ENCODE measurements at places on chromosomes 6 and 20. TPM values are rescaled to one million over a fixed set of nuclear protein-coding genes. Genes with fewer than 3 reads are reported as not detected.

Gene TCP11
- 0.24 TPM for total RNA-seq

DNA sequence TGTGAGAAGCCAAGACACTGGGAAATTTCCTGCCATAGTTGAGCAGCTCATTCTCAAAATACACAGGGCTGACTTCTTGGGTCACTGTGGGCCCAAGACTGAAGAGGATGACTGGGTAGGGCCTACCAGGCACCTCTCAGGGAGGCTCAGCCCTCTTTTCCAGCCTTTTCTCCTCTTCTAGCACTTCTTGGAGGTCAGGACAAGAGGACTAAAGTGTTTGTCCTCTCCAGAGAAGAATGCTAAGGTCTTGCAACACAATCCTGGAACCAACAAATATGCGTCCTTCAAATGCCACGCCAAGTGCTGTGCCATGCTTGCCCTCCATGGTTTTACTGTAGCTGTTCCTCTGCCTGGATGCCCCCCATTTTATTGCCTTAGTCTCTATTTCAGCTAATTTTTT is 3.3 kb upstream of the LRRN4 start:
- H3K4me1 ChIP-seq, result peaks cover 65% of the 10 kb centered on the region
- H3K27ac ChIP-seq, result peak overlapping the region; percentile 96
- peaks cover 5% of the 10 kb centered on the region for H3K27me3 ChIP-seq

DNA sequence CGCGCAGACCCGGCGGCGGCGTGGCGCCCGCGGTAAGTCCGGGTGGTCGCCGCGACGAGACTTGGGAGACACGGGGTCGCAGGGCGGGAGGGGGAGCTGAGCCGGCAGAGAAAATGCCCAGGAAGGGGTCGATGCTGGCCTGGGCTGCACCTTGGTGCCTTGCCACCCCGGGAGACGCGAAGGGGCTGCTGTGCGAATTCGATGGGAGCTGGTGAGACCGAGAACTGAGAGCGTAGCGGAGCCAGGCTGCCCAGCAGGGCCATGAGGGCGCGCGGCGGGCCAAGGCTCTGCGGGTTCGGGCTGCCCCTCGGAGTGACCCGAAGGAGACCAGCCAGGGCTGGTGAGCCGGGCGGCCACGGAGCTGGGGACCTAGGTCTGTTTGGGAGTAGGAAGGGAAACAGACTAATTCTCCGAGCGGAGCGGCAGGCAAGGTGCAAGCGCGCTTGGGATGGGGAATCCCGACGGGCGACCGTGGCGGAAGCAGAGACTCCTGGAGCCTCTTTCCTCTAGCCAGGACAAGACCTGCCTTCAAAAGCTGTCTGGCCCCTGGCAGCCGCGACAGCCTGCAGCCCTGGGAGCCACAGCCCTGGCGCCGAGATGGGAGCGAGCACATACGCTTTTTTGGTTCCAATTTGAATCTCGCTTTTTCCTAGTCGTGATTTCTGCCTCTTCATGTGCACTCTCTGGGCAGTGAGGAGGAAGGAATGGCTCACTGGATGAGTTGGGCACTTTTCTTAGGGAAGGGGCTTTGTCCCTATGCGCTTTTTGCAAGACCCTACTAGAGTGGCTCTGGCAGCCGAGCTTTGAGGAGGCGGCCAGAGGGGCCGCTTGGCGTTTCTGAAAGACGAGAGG is 691 bp downstream of the SYNDIG1 start:
- no peak for DNase-seq
- H3K27me3 ChIP-seq, result peaks cover 89% of the 10 kb centered on the region
- H3K4me3 ChIP-seq, result peak overlapping the region; percentile 68
- H3K27ac ChIP-seq, result no peak overlapping the region

GRCh38 chr6:100761841-100762240 is 119.3 kb downstream of the ASCC3 start:
- H3K27ac ChIP-seq, result no peak overlapping the region
- H3K36me3 ChIP-seq, result peaks cover 72% of the 10 kb centered on the region
- H3K4me3 ChIP-seq, result no peak overlapping the region
- no peaks in the 10 kb centered on the region for H3K4me1 ChIP-seq
- DNase-seq, result no peak
- H3K27me3 ChIP-seq, result no peaks in the 10 kb centered on the region

DNA sequence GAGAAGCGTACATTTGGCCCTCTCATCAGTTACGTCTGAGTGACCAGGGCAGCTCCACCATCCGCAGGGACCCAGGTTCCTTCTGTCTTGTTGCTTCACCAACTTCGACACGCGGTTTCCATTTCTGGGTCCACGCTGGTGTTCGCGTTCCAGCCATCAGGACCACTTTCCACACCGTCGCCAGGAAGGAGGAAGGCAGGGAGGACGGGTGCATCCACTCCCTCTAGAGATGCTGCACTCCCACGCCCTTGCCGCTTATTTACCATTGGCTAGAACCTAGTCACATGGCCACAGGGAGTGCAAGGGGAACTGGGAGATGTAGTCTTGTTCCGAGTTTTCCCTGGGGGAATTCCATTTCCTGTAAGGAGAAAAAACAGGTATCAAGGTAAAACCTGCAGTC is 33.2 kb upstream of the SNX9 start:
- H3K4me3 ChIP-seq, result no peak overlapping the region
- no peaks in the 10 kb centered on the region for H3K36me3 ChIP-seq
- DNase-seq, result no peak
- H3K4me1 ChIP-seq, result no peaks in the 10 kb centered on the region
- no peaks in the 10 kb centered on the region for H3K27me3 ChIP-seq

GRCh38 chr6:163468738-163469137 is 54.2 kb downstream of the QKI start:
- no peaks in the 10 kb centered on the region for H3K27me3 ChIP-seq
- no peaks in the 10 kb centered on the region for H3K4me1 ChIP-seq
- no peak for DNase-seq
- H3K36me3 ChIP-seq, result peaks cover 65% of the 10 kb centered on the region
- no peak overlapping the region for H3K4me3 ChIP-seq
